ENCODE measurements at places on chromosomes 12 and 14.
A peak's percentile ranks its signal among the peaks of the same experiment; 100 is the strongest.

DNA sequence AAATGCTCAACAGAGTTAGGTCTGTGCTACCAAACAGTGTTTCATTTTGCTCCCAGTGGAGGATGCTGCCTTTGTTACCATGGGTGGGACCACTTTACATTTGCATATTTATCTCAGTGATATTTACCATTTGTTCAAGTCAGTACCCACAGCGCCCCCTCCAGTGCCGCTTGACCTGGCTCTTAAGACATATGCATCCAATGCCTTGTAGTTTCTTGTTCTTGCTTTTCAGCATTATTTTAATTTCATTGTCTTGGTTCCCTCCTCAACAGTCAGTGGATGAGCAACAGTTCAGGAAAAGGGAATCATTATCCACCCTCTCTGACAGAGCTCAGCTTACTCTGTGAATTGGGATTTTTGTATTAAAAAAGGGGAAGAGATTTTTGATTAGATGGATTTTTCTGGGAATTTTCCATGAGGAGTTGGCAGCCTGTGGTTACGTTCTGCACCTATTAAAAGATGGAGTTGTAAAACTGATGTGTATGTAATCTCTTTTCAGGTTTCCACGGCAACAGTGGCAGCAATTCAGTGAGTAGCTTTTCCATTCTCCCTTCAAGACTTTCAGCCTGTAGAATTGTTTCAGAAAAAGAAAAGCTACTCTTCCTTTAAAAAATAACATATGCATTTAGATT lies 240.5 kb upstream of the DAAM1 start:
- DNase-seq: no peak

GRCh38 chr12:106767206-106767605 lies 7.3 kb upstream of the RIC8B start:
- no peak for DNase-seq

- no peak for DNase-seq
These were observed 2.2 kb downstream of the ADIPOR2 start for GRCh38 chr12:1692895-1693610.

- DNase-seq: no peak
These were observed 1277.6 kb downstream of the AACS start for GRCh38 chr12:126342866-126343265.

- no peak for DNase-seq
These were observed 5.2 kb downstream of the ZBTB42 start for GRCh38 chr14:104805941-104806624.

- DNase-seq: no peak
These were observed 36.9 kb upstream of the BICD1 start for GRCh38 chr12:32069731-32070130.

GRCh38 chr14:65287264-65288131 lies 125.0 kb upstream of the FUT8 start:
- DNase-seq: no peak

- peak; percentile 67 for DNase-seq
These were observed 98.8 kb downstream of the CALM1 start for GRCh38 chr14:90495357-90496276.

DNA sequence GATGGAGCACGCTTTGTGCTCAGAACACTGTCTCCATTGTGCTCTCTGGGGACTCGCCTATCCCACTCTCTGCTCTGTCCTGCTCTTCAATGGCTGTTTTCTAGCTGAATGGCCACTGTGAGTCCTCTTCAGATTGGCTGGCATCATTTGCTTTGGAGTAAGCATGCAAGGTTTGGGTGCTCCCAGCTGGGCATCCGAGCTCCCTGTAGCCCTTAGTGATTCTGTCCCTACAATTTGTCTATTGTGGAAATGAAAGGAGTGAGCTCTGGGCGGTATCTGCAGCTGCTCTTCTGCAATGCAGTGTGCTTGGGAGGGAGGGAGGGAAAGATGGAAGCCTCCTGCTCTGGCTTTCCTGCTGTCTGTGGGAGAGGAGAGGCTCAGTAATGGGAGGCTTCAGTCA lies 84.8 kb downstream of the SMOC1 start:
- no peak for DNase-seq

- DNase-seq: peak; percentile 12
These were observed 59.6 kb upstream of the LRTM2 start for GRCh38 chr12:1760566-1761382.

DNA sequence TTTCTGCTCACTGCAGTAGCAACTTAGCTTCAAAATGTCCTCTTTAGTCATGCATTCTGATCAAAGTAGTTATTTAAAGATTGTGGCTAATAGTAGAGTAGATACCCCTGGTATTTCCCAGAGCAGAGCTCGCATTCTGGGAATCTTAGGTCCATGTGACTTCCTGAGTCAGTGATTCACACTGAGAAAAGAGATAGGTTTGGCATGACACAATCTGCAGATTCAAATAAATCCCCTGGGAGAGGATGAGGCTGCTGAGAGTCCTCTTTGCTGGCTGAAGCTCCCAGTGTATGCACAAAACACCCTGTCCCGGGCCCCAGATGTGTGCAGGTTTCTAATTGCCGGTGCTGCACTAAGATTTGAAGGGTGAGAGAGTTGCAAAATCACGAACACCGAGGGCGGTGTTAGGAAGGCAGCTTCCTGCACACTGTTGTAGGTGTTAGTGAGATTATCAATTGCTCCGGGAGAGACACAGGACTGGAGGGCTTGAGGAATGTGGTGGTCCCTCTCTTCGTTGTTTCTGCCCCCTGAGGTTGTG lies 233.2 kb downstream of the NRXN3 start:
- no peak for DNase-seq

All from RWPE1 (cell line).